A549 treated with dexamethasone at 1 μM for 4 hours (cell line): ENCODE measurements at places on chromosomes 12 and 14. TPM values are rescaled to one million over a fixed set of nuclear protein-coding genes. Genes with fewer than 3 reads are reported as not detected.

The REC8 gene
- 2.7 to 6.1 TPM (median 3.4 TPM) in 5 replicates for total RNA-seq

The TTC9 gene
- total RNA-seq: 3.1 to 4.1 TPM (median 3.6 TPM) in 5 replicates

The KRT7 gene
- total RNA-seq: 4,985 to 6,528 TPM (median 5,990 TPM) in 5 replicates

The ING4 gene
- total RNA-seq: 11.8 to 15.1 TPM (median 12.9 TPM) in 5 replicates

The BCAT1 gene
- total RNA-seq: 8.3 to 14.8 TPM (median 12.5 TPM) in 5 replicates

The MYO1H gene
- total RNA-seq: not detected in 5 replicates

The NTN4 gene
- 33.7 to 48.0 TPM (median 43.4 TPM) in 5 replicates for total RNA-seq

The KRT4 gene
- total RNA-seq: 2.1 to 3.7 TPM (median 3.0 TPM) in 5 replicates
